ENCODE measurements at places on chromosomes 4 and X. TPM values are rescaled to one million over a fixed set of nuclear protein-coding genes. Genes with fewer than 3 reads are reported as not detected.

DNA sequence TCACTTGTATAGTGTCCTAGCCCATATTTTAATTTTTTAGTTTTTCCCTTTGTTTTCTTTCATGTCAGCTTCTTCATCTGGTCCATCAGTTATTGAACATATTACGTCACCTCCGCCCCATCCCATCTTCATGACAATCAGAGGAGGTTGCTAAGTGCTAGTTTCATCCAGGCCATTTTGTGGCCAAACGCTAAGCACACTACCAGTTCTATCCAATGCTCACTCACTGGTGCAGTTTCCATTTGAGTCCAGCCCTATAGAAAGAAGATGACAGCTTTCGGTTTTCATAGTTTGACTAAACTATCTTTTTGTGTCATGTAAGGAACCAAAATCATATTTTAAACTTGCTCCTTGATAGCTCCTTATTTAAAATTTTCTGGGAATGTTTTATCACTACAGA, 304.2 kb downstream of the TENM3 start:
- no peak for DNase-seq
- no peaks in the 10 kb centered on the region for H3K4me1 ChIP-seq
- peaks cover 53% of the 10 kb centered on the region for H3K27me3 ChIP-seq
- H3K27ac ChIP-seq = no peak overlapping the region
- H3K4me3 ChIP-seq = no peak overlapping the region
- H3K36me3 ChIP-seq = no peaks in the 10 kb centered on the region

DNA sequence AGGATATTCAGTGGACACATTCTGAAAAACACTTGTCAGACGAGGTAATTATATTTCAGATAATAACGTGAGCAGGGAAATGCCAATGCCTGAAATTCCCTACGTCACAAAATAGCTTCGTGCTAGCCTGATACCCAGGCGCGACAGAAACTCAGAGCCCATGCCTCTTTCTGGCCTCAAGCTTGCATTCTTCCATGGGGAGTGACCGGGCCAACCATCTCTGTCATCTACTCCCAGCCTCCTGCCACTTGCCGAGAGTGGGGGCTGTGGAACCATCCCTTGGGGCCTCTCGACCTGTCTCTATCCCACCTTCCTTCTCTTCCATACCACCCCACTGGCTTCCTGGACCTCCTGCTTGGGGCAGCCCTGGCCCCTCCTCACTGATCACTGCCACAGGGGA, 34.5 kb upstream of the CDKN2AIP start:
- peaks cover 5% of the 10 kb centered on the region for H3K4me1 ChIP-seq
- no peak overlapping the region for H3K27ac ChIP-seq
- no peak overlapping the region for H3K4me3 ChIP-seq
- H3K27me3 ChIP-seq = no peaks in the 10 kb centered on the region
- H3K36me3 ChIP-seq = no peaks in the 10 kb centered on the region

- H3K27ac ChIP-seq = no peak overlapping the region
- H3K4me1 ChIP-seq = no peaks in the 10 kb centered on the region
- no peaks in the 10 kb centered on the region for H3K27me3 ChIP-seq
- DNase-seq = no peak
- no peak overlapping the region for H3K4me3 ChIP-seq
Observed at GRCh38 chrX:105829011-105829410, 6.7 kb downstream of the NRK start.

DNA sequence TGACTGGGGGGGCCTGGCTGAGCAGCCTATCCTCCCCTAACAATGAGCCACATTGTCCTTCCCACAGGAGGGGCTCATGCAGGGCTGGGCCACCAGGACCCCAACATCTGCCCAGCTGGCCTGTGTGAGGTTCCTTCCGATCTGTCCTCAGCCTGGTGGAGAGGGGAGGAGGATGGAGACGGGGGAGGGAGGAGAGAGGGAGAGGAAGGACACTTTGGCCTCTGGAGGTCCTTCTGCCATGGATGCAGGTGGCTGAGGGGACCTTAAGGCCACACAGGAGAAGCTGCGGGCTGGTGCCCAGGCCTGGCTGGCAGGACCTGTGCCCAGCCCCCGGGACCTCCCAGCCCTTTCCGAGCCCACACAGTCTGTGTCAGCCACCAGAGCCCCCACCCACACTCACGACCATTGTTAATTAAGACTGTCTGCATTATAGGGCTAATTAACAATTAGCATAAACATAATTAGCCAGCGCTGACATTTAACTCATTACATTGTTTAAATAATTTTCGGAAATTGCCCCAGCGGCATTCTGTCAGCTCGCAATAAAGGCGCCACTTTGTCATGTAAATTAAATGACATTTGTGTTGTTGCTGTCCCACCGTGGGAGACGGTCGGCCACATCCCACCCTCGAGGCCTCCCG, 53.0 kb upstream of the NKX1-1 start:
- H3K27ac ChIP-seq = no peak overlapping the region
- no peaks in the 10 kb centered on the region for H3K4me1 ChIP-seq
- no peaks in the 10 kb centered on the region for H3K36me3 ChIP-seq
- peaks cover 32% of the 10 kb centered on the region for H3K27me3 ChIP-seq
- no peak overlapping the region for H3K4me3 ChIP-seq

DNA sequence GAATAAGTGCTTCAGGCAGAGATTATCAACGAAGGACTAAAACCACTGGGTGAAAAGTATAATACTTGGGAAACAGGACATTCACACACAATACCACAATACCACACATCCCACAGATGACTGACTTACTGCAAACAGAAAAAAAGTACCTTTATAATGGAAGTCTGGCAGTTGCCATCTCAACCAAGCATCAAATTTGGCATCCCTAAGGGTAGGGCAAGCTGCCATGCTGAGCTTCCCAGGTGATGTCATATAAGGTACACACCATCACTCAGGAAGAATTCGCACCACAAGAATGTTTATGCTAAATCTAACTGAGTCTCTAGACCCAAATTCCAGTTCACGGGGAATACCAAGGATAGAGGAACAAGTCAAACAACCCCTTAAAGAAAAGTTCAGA, 9.1 kb downstream of the QDPR start:
- peaks cover 37% of the 10 kb centered on the region for H3K36me3 ChIP-seq
- no peaks in the 10 kb centered on the region for H3K27me3 ChIP-seq
- H3K4me1 ChIP-seq = no peaks in the 10 kb centered on the region

Gene EGF
- total RNA-seq = 0.57 TPM

DNA sequence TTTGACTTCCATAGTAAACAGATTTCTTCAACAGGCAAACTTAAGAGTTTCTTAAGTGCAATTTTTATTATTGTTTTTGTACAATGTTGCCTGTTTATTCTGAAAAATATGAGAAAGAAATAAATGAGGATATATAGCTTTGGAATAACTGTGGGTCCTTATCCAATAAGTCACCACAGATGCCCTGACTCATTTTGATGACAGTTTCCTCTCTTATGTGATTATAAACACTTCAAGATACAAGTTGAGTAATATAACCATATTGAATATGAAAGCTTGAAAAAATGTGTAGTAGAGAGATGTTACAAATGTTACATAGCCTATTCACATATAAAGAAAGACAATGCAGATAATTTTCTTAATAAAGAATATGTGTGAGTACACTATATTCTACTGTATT, 931.6 kb downstream of the RAPGEF2 start:
- no peak for DNase-seq
- no peaks in the 10 kb centered on the region for H3K4me1 ChIP-seq
- H3K4me3 ChIP-seq = no peak overlapping the region
- no peaks in the 10 kb centered on the region for H3K36me3 ChIP-seq

- DNase-seq = no peak
- no peaks in the 10 kb centered on the region for H3K27me3 ChIP-seq
- no peaks in the 10 kb centered on the region for H3K4me1 ChIP-seq
- no peak overlapping the region for H3K4me3 ChIP-seq
- no peak overlapping the region for H3K27ac ChIP-seq
Observed at GRCh38 chr4:12595986-12596385, 888.2 kb downstream of the RAB28 start.

Gene CRMP1
- total RNA-seq = not detected

DNA sequence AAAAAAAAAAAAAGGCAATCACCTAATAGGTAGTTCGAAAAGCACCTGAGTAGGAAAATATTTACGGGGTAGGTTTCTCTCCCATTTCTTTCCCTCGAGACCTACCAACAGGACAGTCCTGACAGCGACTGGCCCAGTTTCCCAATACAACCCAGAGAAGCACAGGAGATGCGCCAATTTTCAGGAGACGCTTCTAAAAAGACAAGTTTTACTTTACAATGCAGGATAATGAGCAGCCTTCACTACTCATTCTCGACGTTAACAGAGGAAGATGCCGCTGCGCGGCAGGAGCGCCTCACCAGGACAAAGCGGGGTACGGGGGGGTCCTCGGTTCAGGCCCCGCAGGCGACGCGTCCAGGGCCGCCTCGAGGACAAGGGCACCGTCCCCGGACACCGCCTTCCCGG, 708 bp downstream of the BCLAF3 start:
- no peaks in the 10 kb centered on the region for H3K27me3 ChIP-seq
- H3K4me1 ChIP-seq = peaks cover 5% of the 10 kb centered on the region
- peak overlapping the region; percentile 58 for H3K4me3 ChIP-seq
- no peak for DNase-seq
- peak overlapping the region; percentile 26 for H3K27ac ChIP-seq

Gene MAGEC3
- total RNA-seq = not detected

- no peak for DNase-seq
- no peaks in the 10 kb centered on the region for H3K36me3 ChIP-seq
- no peaks in the 10 kb centered on the region for H3K4me1 ChIP-seq
Observed at GRCh38 chr4:108854786-108855185, 91.9 kb upstream of the ETNPPL start.

Gene RHOXF2B
- not detected for total RNA-seq

DNA sequence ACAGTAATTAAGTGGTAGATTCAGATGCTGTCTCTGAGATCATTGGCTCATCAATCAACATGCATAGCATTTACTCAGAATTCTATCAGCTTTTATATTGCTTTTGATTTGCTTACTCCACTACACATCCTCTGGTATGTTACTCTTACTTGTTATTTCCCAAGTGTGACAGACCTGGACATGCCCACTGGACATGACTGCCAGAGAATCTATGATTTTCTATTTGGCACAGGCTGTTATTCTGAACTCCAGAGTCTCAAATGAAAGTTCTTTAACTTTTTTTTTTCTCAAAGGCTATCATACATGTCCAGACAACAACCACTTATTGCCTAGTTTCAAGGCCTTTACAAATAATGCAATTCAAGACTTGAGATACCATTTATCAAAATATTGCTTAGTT, 116.1 kb upstream of the ARHGAP24 start:
- no peaks in the 10 kb centered on the region for H3K27me3 ChIP-seq
- H3K4me3 ChIP-seq = no peak overlapping the region
- no peak for DNase-seq
- no peaks in the 10 kb centered on the region for H3K36me3 ChIP-seq

DNA sequence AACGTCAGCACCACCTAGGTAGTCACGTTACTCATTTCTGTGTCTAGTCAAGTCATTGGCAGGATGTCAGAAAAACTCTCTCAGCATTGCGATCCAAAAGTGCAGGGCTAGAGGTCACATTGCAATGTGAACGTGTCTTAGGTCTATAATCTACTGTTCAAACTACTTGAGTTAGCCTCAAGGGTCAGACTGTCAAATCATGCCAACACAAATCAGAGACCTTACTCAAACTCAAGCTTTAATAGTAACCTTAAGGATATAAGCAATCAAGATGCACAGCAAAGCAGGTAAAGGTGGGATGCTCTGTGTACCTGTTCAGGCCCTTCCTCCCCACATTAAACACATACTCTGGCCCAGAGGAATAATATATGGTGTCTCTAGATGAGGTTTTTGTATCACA, 114.4 kb upstream of the NOCT start:
- DNase-seq = no peak
- no peaks in the 10 kb centered on the region for H3K27me3 ChIP-seq
- H3K36me3 ChIP-seq = no peaks in the 10 kb centered on the region
- no peak overlapping the region for H3K27ac ChIP-seq
- no peaks in the 10 kb centered on the region for H3K4me1 ChIP-seq

GRCh38 chrX:63250253-63250868, 100.8 kb downstream of the SPIN4 start:
- H3K36me3 ChIP-seq = no peaks in the 10 kb centered on the region
- H3K27me3 ChIP-seq = no peaks in the 10 kb centered on the region
- H3K4me3 ChIP-seq = no peak overlapping the region
- no peak overlapping the region for H3K27ac ChIP-seq
- H3K4me1 ChIP-seq = no peaks in the 10 kb centered on the region
- DNase-seq = peak; percentile 69
